ENCODE measurements at places on chromosomes 3 and 15.
A peak's percentile ranks its signal among the peaks of the same experiment; 100 is the strongest.

GRCh38 chr3:178669758-178670157 lies 133.5 kb downstream of the KCNMB2 start:
- no peak for DNase-seq

DNA sequence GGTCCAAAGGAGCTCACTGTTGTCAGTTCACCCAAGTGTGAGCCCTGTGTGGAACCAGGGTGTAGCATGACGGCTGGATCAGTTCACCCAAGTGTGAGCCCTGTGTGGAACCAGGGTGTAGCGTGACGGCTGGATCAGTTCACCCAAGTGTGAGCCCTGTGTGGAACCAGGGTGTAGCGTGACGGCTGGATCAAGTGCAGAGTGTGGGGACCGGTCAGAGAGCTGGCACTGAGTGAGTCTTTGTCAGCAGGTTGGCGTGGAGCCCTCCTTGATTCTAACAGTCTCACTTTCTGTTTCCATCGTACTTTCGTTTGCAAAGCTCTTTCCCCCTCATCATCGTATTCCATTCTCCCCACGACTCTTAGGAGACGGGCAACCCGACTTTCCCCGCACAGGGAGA lies 57.9 kb upstream of the DLG1 start:
- DNase-seq, result no peak

GRCh38 chr3:30162579-30162978 lies 443.8 kb upstream of the TGFBR2 start:
- no peak for DNase-seq

GRCh38 chr3:51938780-51939425 lies 2.8 kb downstream of the RRP9 start:
- no peak for DNase-seq

- DNase-seq, result peak; percentile 10
Measured at GRCh38 chr15:48946074-48946839, 17.5 kb downstream of the SHC4 start.

- no peak for DNase-seq
Measured at GRCh38 chr3:51733859-51734571, 27.1 kb downstream of the GRM2 start.

DNA sequence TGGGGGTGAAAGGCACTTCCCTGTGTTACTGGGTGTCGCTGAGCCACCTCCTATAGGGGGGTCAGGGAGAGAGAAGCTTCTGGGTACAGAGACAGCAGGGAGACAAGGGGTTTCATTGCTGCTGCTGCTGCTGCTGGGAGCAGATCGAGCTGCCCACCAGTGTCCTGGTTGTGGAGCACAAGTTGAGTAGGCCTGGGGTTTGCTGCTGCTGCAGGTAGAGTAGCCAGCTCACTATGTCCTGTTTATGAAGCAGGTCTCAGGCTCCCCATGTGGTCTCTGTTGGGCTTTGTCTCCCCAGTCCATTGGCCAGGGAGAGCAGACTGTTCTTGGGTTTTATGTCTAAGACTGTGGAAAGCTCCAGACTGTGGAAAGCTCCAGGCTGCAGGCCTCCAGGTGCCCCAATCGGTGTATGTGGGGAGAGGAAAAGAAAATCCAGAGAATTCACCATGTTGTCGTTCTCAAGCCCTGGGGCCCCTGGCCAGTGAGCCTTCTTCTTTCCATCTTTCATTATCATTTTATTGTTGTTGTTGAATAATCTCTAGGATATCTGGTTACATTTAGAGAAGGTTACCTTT lies 157.8 kb downstream of the ADAMTS17 start:
- DNase-seq, result no peak

DNA sequence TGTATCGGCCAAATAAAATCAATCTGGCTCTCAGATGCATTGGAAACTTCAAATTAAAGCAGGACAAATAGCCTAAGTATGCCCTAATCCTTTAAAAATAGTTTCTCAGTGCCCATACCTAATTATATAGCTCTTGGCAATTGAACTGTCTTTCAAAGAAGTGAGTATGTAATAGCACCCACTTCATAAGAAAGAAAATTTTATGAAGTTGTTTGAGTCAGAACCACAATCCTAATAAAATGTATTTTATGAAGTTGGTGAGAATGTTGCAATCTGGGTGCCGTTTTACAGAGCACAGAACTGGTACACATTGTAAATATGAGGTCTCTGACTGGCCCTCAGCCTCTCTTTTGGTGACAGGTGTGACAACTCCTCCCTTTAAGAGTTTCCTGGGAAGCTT lies 45.4 kb downstream of the EPHB1 start:
- no peak for DNase-seq

- no peak for DNase-seq
Measured at GRCh38 chr3:144821583-144821982, 850.0 kb downstream of the DIPK2A start.

GRCh38 chr15:66228807-66229735 lies 24.5 kb downstream of the MEGF11 start:
- DNase-seq, result no peak

GRCh38 chr3:151895478-151896241 lies 22.2 kb downstream of the SUCNR1 start:
- no peak for DNase-seq

GRCh38 chr3:55180161-55180560 lies 252.3 kb upstream of the LRTM1 start:
- no peak for DNase-seq

- DNase-seq, result no peak
Measured at GRCh38 chr15:98953000-98953787, 54.4 kb downstream of the PGPEP1L start.

GRCh38 chr3:149781211-149781610 lies 11.1 kb downstream of the ANKUB1 start:
- DNase-seq, result no peak

DNA sequence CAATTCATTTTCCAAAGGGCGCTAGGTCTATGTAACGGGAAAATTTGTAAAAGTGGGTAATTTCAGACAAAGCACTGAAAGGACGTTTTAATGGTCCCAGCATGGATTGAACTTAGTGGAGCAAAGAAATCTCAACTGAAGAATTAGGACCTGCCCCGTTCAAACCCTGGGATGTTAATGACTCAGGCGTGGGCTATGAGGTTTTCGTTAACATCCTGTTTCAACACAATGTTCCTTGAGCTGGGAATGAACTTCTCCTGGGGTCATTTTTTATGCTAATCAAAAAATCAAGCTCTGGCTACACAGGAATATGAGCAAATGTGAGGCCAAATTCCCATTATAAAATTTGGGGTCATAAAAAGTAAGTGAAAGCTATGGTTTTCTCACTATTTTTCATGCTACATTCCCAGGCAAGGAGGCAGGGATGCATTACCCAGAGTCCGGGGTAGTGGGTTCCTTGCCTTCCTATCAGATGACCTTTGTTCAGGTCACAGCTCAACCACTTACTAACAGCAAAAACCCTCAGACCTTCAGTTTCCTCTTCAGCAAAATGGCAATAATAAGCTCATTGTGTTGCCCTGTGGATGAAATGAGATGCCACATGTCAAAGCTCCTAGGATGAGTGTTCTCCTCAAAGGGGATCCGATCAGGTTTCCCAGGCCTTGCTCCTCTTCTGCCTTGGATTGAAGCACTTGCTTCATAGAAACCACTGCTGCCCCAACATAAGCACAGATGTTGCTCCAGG lies 271.4 kb downstream of the ARRDC4 start:
- DNase-seq, result no peak

- DNase-seq, result no peak
Measured at GRCh38 chr3:176088962-176089383, 1108.3 kb downstream of the TBL1XR1 start.

DNA sequence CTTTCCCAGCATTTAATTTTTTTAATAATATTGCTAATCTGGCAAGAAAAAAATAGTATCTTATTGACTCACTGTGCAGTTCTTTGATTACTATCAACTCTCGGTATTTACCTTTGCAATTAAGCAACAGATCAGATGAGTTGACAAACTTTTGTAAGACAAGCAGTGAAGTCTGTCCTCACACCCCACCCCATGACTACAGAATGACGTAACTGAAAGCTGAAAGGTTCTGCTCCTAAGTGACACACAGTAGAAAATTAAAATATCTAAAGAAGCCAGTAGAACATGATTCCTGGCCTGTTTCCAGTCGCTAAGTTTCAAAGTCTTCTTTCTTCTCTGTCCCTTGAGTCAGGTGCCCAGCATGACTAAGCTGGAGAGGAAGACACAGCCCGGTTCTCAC lies 135.5 kb downstream of the STT3B start:
- DNase-seq, result peak; percentile 18

- DNase-seq, result no peak
Measured at GRCh38 chr3:166169681-166170080, 332.5 kb upstream of the BCHE start.

- no peak for DNase-seq
Measured at GRCh38 chr15:28122038-28122949, 23.2 kb upstream of the OCA2 start.

- no peak for DNase-seq
Measured at GRCh38 chr15:60363903-60364611, 33.7 kb downstream of the ANXA2 start.

- DNase-seq, result no peak
Measured at GRCh38 chr15:93068581-93069199, 20.3 kb downstream of the RGMA start.

DNA sequence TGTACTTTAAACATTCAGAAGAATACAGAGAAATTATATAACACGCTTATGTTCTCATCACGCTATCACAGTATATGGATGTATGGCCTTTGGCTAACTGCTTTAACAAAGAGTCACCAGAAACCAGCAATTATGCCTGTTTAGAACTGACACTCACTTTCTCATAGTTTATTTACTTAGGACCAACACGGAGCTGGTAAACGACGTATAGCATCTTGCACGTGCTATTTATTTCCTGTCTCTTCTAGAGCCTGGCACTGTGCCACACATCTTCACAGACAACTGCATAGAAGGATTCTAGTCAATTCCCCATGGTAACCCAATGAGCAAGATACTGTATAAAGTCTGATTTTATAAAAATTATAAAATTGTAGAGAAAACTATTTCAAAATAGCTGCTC lies 43.6 kb downstream of the TBC1D2B start:
- no peak for DNase-seq

GRCh38 chr3:126982126-126982470 lies 817 bp upstream of the PLXNA1 start:
- no peak for DNase-seq

DNA sequence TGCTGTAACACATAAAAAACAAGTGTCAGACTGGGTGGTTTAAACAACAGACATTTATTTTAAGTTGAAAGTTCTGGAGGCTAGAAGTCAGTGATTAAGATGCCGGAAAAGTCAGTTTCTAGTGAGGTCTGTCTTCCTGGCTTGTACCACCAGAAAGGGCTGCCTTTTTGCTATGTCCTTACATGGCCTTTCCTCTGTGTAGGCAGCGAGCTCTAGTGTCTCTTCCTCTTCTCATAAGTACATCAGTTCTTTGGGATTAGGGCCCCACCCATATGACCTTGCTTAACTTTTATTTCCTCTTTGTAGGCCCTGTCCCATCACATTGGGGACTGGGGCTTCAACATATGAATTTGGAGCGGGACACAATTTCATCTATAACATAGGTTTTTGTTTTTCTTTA lies 128.0 kb downstream of the BBX start:
- DNase-seq, result no peak

DNA sequence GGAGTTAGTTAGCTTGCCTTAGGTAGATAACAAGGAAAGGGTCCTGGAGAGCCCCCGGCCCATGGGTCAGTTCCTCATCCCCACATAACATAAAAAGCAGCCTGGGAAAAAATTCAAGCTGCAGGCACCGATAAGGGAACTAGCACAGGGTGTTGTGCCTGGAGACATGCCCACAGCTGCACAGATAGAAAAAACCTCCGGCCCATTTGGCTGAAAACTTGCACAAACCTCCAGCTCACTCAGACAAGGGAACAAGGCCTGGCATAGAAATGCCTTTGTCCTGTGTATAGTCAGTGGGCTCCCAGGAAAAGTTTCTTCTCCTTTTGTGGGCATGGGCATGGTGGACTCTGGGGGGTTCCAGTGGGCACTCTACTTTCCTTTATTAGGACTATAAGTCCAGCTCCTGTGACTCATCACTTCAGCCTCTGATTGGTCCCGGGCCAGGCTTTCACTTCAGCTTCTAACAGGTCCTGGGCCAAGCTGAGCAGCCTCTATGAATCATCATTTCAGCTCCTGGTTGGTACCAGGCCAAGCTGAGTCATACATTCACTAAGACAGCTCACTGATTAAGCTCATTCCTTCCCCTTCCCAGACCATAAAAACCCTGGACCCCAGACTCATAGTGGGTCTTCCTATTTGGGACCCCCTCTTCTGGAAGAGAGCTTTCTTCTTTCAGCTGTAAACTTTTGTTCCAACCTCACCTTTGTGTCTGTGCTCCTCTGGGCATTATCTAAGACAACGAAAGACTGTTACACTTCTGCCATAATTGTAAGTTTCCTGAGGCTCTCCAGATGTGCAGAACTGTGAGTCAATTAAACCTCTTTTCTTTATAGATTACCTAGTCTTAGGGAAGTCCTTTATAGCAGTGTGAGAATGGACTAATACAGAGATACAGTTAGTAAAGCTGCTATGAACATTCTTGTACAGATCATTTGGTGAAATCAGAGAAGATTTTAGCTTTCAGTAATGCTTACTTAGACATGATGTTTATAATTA lies 348.0 kb upstream of the DPPA4 start:
- peak; percentile 94 for DNase-seq

GRCh38 chr15:78571382-78571781 lies 6.1 kb downstream of the CHRNA5 start:
- DNase-seq, result no peak

- DNase-seq, result no peak
Measured at GRCh38 chr3:128082546-128082945, 30.3 kb downstream of the SEC61A1 start.

GRCh38 chr3:46845397-46845859 lies 17.8 kb downstream of the MYL3 start:
- peak; percentile 32 for DNase-seq

- DNase-seq, result no peak
Measured at GRCh38 chr15:67117370-67117769, 52.0 kb downstream of the SMAD3 start.

GRCh38 chr3:62523672-62524071 lies 150.3 kb upstream of the FEZF2 start:
- no peak for DNase-seq

DNA sequence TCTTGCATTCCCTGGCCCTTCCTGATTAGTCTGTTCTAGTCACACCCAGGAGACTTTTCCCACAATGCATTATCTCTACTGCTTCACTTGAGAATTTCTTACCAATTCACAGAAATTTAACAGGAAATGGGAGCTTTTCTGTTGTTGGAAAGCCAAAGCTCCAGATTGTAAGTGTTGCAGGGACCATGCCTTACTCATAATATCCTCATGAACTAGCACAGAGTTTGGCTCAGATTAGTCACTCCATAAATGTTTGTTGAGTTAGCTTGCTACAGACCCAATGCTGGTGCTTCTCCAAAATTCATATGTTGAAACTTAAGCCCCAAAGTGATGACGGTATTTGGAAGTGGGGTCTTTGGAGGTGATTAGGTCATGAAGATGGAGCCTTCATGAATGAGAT lies 232.6 kb downstream of the GAP43 start:
- DNase-seq, result no peak

- DNase-seq, result no peak
Measured at GRCh38 chr15:27850050-27850449, 249.1 kb downstream of the OCA2 start.

- no peak for DNase-seq
Measured at GRCh38 chr3:124381575-124382333, 348.5 kb upstream of the UMPS start.

GRCh38 chr3:33430061-33430460 lies 10.1 kb downstream of the UBP1 start:
- no peak for DNase-seq
